Stimulated activated CD8-positive, alpha-beta memory T cell treated with anti-CD3 and anti-CD28 coated beads, Interleukin-15, amount 100 ng/mL, for 1 hour (primary cell): ENCODE measurements at places on chromosomes 5 and 9.

GRCh38 chr5:78016863-78017529, 240.9 kb upstream of the TBCA start:
- DNase-seq = no peak

DNA sequence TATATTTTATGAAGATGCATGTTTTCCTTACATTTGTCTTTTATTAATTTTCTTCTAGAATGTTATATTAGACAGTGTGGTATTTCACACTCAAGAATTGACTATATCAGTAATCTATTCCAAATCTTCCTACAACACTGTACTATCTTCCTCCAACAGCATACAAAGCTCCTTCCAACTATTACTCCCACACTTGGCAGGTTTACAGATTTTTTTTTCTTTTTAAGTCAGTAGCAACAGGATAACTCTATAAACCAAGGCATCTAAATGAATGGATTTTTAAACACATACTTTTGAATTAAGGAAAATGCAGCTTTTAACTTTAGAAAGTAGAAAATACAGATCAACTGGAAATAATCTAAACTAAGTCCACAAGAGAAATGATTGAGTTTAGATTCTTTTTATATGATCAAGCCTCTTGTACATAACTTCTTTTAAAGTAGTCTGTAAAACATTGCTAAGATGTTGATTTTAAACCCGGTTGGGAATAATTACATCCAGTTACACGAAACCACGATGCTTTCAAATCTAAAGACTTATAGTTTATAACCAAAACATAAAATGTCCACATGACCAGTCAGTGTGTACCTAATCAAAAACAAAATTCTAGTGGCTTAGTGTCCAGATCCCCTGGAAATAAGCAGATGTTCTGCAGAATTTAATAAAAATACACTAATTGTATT, 281.6 kb downstream of the ADAMTS6 start:
- no peak for DNase-seq

GRCh38 chr9:87606841-87607521, 109.3 kb downstream of the DAPK1 start:
- no peak for DNase-seq

DNA sequence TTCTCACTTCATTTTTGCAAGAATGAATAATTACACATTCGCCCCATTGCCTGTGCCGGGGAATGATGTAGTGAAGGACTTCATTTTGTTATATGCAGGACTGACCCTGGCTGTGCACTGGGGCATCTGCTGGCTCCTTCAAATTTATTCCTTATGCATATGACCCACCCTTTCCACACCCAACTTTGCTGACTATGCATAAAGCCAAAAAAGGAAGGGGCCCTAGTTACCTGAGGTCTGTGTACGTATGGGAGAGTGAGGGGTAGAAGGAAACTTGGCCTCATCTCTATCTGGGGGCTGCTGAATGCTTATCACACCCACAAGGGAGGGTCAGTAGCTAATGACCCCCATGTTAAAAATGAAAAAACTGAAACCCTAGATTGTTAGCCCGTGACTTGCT, 259.6 kb downstream of the SMARCA2 start:
- no peak for DNase-seq

- DNase-seq = no peak
Observed at GRCh38 chr5:80711938-80712337, 57.2 kb upstream of the DHFR start.

DNA sequence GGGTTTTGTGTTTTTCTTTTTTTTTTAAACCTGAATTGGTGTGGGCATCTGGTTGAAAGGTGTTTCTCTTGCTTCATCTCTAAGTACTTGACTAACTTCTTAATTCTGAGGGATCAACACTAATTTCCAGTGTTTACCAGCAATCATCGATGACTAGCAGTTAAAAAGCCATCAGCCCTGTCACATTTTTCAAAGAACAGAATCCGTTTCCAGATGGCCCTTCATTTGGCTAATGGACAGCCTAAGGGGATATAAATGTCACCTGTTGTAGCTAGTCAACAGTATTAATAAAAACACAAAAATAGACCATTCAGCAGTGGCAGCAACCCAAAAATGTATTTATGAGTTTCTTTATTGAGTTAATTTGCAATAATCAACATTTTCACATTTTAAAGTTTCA, 1076.5 kb downstream of the MAT2B start:
- DNase-seq = no peak

DNA sequence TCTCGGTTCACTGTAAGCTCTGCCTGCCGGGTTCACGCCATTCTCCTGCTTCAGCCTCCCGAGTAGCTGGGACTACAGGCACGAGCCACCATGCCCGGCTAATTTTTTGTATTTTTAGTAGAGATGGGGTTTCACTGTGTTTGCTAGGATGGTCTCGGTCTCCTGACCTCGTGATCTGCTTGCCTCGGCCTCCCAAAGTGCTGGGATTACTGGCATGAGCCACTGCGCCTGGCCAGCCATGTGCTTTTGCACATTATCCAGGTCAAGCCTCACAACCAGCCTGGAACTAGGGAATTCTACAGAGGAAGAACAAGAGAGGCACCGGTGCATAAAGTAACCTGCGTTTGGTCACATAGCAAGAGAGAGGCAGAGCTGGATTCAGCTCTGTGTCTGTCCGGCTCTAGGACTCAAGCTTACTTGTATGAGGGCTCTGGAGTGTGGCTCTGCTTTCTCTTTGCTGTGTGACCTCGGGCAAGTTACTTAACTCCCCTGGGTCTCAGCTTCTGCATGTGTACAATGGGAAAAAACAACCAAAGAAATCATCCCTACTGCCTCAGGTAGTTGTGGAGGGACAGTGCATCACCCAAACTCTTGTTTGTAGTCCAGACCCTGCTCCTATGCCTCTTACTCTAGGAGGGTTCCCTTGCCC, 6.3 kb downstream of the FGF18 start:
- no peak for DNase-seq

GRCh38 chr5:98510143-98510985, 263.1 kb upstream of the RGMB start:
- DNase-seq = no peak

DNA sequence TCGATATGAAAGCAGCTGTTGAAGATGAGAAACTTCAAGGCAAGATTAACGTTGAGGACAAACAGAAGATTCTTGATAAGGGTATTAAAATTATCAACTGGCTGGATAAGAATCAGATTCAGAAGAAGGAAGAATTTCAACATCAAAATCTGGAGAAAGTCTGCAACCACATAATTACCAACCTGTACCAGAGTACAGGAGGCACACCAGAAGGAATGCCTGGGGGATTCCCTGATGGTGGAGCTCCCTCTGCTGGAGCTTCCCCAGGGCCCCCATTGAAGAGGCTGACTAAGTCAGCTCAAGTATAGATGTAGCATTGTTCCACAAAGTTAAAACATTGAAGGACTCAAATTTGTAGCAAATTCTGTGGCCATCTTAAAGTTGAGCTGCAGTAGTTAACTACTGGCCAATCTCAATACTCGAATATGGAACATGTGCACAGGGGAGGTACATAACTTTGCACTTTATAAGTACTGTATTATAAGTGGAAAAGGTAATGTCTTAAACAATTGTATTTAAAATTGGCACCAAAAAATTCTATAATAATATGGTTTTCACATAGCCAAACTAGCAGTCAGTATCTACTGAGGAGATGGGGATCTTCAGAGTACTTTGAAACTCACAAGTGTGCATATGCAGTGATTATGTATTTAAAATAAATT, 237.5 kb downstream of the CHSY3 start:
- DNase-seq = no peak

DNA sequence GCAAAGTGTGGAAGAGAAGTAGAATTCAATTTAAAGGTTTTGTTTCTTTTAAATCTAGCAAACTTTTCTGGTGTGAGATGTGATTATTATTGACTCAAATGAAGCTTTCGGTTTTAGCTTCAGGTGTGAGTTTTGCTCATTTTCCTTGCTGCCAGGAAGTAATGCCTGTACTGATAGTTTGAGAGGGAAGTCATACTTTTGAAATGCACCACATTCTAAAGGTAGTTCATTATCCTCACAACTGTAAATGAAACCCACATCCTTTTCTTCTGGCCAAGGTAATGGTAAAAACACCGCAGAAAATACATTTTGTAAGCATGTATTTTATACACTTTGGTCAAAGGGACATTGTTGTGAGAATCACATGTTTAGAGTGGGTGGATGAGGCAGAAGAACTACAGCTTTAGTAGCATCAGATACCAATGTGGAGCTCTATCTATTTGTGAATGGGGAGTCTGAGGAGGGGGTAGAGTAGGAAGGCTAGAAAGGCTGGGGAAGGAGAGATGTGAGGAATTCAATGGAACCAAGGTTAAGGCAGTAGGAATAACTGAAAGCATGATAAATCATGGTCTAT, 167.0 kb upstream of the CDKN2B start:
- DNase-seq = no peak

GRCh38 chr5:172458976-172459782, 4.9 kb upstream of the SH3PXD2B start:
- DNase-seq = no peak
